Dorsolateral prefrontal cortex (tissue), 122 donors: ENCODE measurements at places on chromosomes 13 and 19. TPM values are rescaled to one million over a fixed set of nuclear protein-coding genes. Genes with fewer than 3 reads are reported as not detected.

The FAM124A gene
- 19.6 TPM for total RNA-seq

The COLGALT1 gene
- 28.7 TPM for total RNA-seq

The ZNF433 gene
- 6.6 TPM for total RNA-seq

The IFI30 gene
- 7.3 TPM for total RNA-seq

The NCAN gene
- 124 TPM for total RNA-seq

The STARD13 gene
- 50.4 TPM for total RNA-seq

The WASF3 gene
- total RNA-seq: 153 TPM

The OSCAR gene
- total RNA-seq: 1.8 TPM

The MCOLN1 gene
- 39.3 TPM for total RNA-seq

The KLK14 gene
- 1.1 TPM for total RNA-seq

The NTF4 gene
- not detected for total RNA-seq

The KIR2DL1 gene
- not detected for total RNA-seq

The CGB8 gene
- not detected for total RNA-seq

The CSNK1A1L gene
- not detected for total RNA-seq

The THSD1 gene
- 11.5 TPM for total RNA-seq

The SDHAF1 gene
- total RNA-seq: 22.2 TPM
